ENCODE measurements at places on chromosomes 11 and 22.

DNA sequence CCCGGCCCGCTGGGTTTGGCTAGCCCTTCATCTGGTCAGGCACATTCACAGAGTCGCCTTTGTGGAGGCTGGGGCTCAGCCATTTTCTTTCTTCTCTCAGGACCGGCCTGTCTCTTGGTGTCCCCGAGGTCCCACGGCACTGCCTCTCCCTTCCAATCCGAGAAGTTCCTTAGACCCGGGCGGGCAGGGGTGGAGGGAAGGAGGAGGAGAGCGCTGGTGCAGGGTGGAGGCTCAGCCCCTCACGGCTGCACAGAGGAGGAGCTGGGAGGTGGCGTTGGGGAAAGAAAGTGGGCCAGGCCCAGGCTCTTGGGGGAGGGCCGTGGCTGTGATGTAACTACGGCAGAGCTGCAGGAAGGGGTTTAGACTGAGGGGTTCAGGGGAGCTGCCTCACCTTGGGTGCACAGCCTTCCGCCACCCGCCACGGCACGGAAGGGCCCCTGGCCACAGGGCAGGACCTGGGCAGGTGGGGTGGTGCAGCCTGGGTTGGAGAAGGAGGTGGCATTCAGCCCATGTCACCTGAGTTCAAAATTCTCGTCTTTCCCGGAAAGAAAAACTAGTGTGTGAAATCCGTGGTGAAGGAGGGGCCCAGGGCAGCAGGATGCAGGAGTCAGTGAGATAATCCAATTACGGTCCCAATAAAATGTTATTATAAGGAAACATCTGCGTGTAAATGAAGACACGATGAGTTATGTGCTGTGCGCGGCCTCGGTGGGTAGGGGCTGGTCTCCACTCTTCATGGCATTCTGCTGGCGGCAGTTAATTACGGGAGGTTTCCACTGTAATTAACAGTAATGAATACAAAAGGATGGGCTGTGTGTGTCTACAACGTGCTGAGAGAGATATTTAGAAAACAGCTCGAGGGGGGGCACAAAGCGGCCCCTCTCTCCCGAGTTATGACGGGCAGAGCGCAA is 1.7 kb downstream of the BRSK2 start:
- peaks cover 7% of the 10 kb centered on the region for H3K4me1 ChIP-seq
- no peak overlapping the region for H3K27ac ChIP-seq
- no peak for DNase-seq
- H3K4me3 ChIP-seq, result no peak overlapping the region
- H3K27me3 ChIP-seq, result peaks cover 5% of the 10 kb centered on the region
- H3K36me3 ChIP-seq, result no peaks in the 10 kb centered on the region

DNA sequence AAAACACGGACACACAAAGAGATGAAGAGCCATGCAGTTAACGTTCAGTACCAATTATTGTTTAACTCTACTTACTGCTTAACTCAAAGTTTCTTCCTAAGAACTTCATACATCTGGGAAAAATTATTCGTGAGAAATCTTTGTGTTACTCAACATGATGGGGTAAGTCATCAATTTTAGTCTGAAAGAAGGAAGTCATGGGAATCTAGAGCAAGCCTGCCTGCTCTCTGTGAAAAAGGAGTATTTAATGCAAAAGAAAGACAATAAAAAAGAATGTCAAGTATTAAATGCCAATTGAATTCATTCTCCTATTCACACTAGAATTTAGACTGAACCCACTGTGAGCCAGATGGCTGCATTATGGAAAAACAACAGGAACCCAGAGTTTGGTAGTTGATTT is 16.0 kb downstream of the TMEM123 start:
- no peak overlapping the region for H3K4me3 ChIP-seq
- H3K4me1 ChIP-seq, result no peaks in the 10 kb centered on the region
- no peaks in the 10 kb centered on the region for H3K36me3 ChIP-seq
- DNase-seq, result no peak

- H3K4me3 ChIP-seq, result no peak overlapping the region
- no peak overlapping the region for H3K27ac ChIP-seq
- H3K27me3 ChIP-seq, result no peaks in the 10 kb centered on the region
- DNase-seq, result no peak
- peaks cover 8% of the 10 kb centered on the region for H3K36me3 ChIP-seq
- no peaks in the 10 kb centered on the region for H3K4me1 ChIP-seq
Measured at GRCh38 chr11:108351468-108351867, 115.9 kb downstream of the C11orf65 start.

DNA sequence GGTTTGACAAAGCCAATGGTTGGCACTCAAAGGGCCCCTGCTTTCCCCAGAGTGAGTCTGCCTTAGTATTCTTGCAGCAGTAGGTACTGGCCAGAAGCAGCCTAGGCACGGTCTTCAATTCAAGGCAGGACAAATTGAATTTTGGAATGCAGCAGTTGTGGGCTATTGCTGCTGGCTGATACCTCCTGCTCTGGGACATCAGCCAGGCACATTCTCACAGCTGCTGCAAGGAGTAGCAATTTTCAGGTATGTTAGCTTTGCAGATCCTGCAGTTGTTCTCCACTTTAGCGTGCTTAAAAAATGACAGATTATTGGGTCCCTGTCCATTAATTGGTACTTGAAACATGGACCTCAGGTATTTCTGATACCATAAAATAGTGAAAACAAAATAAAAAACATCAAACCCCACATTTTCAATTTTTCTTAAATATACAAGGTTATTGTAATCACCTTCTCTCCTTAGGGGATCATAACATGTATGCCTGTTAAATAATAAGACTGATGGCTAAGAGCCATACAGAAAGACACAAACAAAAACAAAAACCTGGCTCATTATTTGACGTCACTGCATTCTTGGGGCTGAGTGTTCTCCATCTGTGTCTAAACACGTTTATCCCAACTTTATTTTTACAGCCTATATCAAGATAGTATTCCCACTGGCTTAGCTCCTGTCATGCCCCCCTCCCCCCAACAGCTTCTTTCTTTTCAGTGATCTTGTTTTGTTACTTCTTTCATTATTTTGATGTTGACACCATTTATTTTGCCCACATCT is 85.1 kb upstream of the CARD18 start:
- no peak overlapping the region for H3K4me3 ChIP-seq
- no peak overlapping the region for H3K27ac ChIP-seq
- H3K4me1 ChIP-seq, result no peaks in the 10 kb centered on the region
- no peak for DNase-seq
- no peaks in the 10 kb centered on the region for H3K36me3 ChIP-seq

- no peak for DNase-seq
- no peaks in the 10 kb centered on the region for H3K36me3 ChIP-seq
- no peaks in the 10 kb centered on the region for H3K4me1 ChIP-seq
- no peak overlapping the region for H3K4me3 ChIP-seq
- no peaks in the 10 kb centered on the region for H3K27me3 ChIP-seq
Measured at GRCh38 chr22:36492109-36492508, 10.7 kb upstream of the TXN2 start.

All from right lobe of liver (tissue), 6 donors.